ENCODE measurements at places on chromosomes 3 and 15.

GRCh38 chr15:78321041-78321570 is 19.0 kb upstream of the CRABP1 start:
- no peak for DNase-seq

DNA sequence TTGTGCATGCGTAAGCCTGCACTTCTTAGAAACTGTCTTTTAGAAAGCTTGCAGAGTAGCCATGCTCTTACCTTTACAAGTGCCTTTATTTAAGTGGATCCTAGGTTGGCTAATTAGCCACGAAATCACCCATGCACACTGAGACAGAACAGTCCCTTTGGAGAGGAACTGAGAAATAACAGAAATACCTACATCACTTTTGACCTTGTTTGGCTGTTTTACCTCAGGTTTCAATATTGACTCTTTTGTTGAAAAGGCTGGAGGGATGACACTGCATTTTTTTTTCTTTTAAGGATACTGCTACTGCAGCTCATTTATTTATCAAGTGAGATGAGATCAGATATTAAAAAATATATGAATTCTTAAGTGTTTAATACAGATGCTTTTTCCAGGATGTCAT is 155.6 kb upstream of the GOLIM4 start:
- DNase-seq = no peak

DNA sequence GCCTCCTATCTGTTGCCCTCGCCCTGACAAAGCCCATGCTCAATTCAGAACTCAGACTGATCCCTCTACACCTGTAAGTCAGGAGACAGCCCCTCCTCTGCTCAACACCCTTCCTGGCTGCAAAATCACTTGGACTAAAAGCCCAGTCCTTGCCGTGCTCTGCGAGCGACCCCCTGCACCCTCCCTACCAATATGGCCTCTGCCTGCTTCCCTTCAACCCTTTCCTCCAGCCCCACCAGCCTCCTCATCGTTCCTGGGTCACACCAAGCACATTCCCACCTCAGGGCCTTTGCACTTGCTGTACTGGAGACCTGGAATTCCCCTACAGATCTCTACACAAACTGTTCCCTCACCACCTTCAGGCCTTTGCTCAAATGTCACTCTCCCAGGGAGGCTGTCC is 5.2 kb upstream of the SSUH2 start:
- DNase-seq = no peak

- DNase-seq = no peak
These were observed 204.8 kb downstream of the MAGI1 start for GRCh38 chr3:65833761-65834505.

DNA sequence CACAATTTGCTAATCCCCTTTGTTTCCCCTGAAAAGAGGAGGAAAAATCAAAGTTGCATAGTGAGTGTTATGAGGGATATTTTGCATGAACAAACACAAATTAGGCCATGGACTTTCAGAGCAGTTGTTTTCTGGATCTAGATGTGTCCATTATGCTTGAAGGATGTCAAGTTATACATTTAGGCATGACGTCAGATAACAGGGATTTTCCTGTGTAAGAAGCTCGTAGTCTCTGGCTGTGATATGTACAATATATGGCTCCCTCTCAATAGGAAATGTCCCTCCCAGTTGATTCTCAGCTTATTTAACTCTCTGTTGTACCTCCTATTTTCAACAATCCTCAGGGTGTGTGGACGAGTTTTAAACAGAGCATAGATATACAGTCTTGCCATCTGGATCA is 171.0 kb downstream of the RBMS3 start:
- no peak for DNase-seq

- no peak for DNase-seq
These were observed 140.5 kb upstream of the TPM1 start for GRCh38 chr15:62901909-62902546.

GRCh38 chr3:71753701-71754609 is at the start of gene GPR27:
TSS of gene GPR27 (plus strand) at chr3:71753855. CDS start at chr3:71754050, 195 bp downstream.
- DNase-seq = peak; percentile 59
